ENCODE measurements at places on chromosomes 12 and 14.

DNA sequence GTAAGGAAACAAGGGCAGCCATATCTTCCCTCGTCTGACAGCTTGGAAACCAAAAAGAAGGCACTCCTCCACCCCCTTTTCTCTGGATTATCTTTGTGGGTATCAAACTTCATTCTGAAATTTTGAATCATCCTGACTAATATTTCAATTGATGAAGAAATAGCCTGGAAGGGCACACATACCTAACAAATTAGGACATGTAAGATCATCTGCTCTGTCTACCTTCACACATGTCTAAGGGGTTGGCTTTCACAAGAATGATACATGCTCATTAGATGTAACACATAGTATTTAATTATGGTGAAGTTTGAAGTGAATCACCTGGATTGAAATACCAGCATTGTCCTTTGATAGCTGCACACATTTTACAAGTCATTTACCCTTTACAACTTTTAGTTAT, 348.1 kb upstream of the RPL10L start:
- H3K4me3 ChIP-seq = no peak overlapping the region
- no peak for DNase-seq
- no peaks in the 10 kb centered on the region for H3K36me3 ChIP-seq
- H3K27me3 ChIP-seq = no peaks in the 10 kb centered on the region
- no peak overlapping the region for H3K27ac ChIP-seq

DNA sequence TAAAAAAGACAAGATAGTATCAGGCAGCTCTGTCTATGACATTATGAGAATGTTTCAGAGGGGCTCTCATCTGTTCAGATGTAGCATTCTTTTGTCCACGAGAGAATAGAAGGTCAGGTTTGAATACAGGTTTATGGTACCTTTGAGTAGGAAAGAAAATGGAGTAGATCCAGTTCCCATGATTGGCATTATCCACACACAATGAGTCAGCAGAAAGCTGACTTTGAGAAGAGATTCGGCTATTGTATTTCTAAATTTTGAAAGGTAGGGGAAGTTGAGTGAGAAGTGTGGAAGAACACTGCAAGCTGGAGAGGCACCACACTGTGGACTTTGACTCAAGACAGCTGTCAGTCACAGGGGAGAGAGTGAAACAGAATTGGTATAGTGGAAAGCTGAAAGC, 135.4 kb downstream of the SYT10 start:
- no peaks in the 10 kb centered on the region for H3K4me1 ChIP-seq
- no peak overlapping the region for H3K27ac ChIP-seq
- H3K27me3 ChIP-seq = no peaks in the 10 kb centered on the region
- no peak overlapping the region for H3K4me3 ChIP-seq

DNA sequence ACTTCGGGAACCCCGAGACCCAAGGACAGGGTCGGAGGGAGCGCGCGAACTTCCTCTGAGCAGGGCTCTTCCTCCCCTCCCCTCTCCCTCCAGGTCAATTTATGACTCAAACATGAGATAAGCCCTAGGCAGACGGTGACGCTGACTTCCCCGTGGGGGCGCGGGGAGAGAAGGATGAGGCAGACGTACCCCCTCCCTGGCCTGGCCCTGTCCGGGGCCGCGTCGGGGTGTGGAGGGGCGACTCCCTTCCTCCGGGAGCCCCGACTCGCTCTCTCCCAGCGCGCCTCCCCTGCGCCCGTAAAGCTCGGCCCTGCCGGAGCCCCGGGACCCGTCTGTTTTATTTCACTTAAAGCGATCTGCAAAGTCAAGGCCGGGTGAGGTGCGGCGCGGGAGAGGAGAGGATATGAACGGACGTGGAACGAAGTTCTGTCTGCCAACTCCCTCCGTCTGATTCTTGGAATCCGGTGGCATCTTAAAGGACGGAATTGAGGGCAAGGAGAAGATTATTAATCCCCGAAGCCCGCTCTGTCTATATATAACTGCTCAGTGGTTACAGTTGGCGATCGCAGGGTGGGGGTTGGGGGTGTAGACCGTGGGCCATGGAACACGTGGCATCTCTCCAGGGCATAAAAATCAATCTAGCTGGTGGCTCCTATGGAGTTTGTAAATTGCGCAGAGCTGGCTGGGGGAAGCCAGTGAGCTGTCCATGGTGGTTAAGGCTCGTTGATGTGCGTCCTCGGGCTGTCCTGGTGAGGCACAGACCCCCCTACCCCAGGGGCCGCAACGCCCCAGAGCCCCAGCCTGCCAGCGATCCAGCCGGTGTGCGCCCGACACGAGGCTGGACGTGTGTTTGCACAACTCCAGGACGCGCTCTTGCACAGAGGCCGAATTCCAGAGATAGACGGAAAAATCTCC, 2.9 kb upstream of the PTHLH start:
- no peaks in the 10 kb centered on the region for H3K36me3 ChIP-seq
- DNase-seq = no peak
- H3K27me3 ChIP-seq = no peaks in the 10 kb centered on the region
- H3K4me3 ChIP-seq = peak overlapping the region; percentile 32

- no peaks in the 10 kb centered on the region for H3K4me1 ChIP-seq
- no peak overlapping the region for H3K4me3 ChIP-seq
- no peak for DNase-seq
- no peaks in the 10 kb centered on the region for H3K36me3 ChIP-seq
- no peak overlapping the region for H3K27ac ChIP-seq
These were observed 195.5 kb downstream of the PAX9 start for GRCh38 chr14:36857136-36857535.

DNA sequence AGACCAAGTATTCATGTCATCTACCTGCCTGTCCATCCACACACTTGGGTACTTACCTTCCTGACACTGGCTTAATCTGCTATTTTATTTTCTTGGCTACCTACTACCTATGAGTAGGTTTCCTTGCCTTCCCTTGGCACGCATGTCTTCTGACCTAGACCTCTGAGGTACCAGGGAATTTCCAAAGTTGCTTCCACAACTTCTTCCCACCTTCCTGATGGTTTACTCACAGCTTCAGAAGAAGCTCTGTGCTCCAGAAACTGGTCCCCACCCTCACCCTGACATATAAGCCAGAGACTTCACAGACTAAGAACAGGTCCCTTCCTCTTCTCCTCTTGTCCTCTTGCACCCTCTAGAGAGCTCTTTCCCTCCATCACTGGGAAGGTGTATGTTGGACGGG, 35.7 kb upstream of the DDX11 start:
- no peak for DNase-seq
- H3K4me1 ChIP-seq = no peaks in the 10 kb centered on the region
- no peaks in the 10 kb centered on the region for H3K36me3 ChIP-seq
- H3K4me3 ChIP-seq = no peak overlapping the region

DNA sequence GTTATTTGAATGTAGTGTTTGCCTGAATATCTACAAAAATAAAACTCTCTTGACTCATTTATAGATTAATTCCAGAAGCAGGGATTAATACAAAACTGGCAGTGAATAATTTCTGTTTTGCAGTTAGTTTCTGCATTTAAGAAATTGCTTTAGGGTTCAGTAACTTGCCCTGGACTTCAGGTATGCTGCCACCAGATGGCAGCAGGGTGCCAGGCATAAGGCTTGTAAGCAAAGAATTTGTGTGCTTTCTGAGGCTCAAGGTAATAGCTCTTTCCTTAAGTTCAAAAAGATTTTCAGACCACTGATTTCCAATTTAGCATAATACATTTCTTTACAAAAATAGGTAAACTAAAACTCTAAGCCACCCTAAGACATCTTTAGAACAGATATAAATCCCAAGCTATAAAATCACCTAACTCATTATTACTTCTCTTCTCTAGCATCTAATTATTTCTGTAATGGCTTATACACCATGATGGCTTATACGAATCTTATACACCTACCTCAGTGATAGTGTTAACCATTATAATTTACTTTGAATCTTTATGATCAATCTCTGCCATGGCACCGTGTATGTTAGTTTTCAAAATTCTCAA, 398.3 kb downstream of the APAF1 start:
- peak; percentile 72 for DNase-seq
- H3K4me1 ChIP-seq = no peaks in the 10 kb centered on the region
- no peak overlapping the region for H3K4me3 ChIP-seq
- H3K27me3 ChIP-seq = no peaks in the 10 kb centered on the region

- no peak overlapping the region for H3K27ac ChIP-seq
- H3K4me3 ChIP-seq = no peak overlapping the region
- H3K27me3 ChIP-seq = peaks cover 97% of the 10 kb centered on the region
These were observed 171.1 kb upstream of the PRMT8 start for GRCh38 chr12:3319723-3320492.

GRCh38 chr12:24379433-24379832, 430.0 kb upstream of the SOX5 start:
- H3K27ac ChIP-seq = no peak overlapping the region
- no peak overlapping the region for H3K4me3 ChIP-seq
- no peaks in the 10 kb centered on the region for H3K36me3 ChIP-seq
- no peaks in the 10 kb centered on the region for H3K27me3 ChIP-seq

GRCh38 chr14:73173092-73173735, 36.9 kb downstream of the PSEN1 start:
- no peaks in the 10 kb centered on the region for H3K4me1 ChIP-seq
- DNase-seq = peak; percentile 12
- H3K27me3 ChIP-seq = no peaks in the 10 kb centered on the region

DNA sequence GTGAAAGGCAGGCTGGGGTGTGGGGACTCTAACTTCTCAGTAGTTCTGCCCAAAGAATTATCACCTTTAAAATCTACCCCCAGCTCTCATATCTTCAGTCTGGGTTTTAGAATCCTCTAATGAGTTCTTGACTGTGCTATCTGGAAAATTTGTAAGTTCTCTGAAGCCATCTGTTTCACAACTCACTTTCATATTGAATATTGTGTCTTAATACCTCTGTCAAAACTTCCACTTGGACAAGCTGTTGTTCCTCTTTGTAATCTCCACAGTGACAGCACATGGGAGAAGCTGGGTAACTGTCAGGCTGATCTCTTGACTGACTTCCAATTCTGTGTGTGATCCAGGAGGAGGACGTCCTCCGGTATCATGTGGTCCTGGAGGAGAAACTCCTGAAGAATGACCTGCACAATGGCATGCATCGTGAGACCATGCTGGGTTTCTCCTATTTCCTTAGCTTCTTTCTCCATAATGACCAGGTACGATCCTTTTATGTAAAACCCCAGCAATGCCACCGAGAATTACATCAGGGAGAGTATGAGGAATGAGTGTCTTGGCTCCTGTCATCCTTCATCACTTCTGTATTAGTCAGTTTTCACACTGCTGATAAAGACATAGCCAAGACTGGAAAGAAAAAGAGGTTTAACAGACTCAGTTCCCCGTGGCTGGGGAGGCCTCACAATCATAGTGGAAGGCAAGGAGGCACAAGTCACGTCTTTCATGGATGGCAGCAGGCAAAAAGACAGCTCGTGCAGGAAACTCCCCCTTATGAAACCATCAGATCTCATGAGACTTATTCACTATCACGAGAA, 111.9 kb downstream of the STAB2 start:
- no peak for DNase-seq
- H3K27me3 ChIP-seq = no peaks in the 10 kb centered on the region
- H3K27ac ChIP-seq = no peak overlapping the region
- no peaks in the 10 kb centered on the region for H3K4me1 ChIP-seq

DNA sequence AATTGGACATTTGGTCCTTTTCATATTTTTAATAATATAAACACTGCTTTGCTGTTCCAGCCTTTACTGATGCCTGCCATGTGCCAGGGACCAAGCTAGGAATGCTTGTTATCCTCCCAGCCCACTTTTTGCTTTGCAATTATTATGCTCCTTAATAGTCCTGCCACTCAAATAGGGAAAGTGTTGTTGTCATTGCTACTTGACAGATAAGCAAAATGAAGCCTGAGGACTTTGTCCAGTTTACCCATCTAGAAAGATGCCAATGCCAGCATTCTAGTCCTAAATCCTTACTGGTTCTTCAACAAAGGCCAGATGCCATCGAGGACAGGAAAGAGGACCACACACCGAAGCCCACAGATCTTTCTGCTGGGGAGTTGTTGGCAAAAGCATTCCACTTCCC, 246.5 kb downstream of the EMP1 start:
- no peak overlapping the region for H3K27ac ChIP-seq
- H3K4me1 ChIP-seq = no peaks in the 10 kb centered on the region
- no peak overlapping the region for H3K4me3 ChIP-seq
- no peaks in the 10 kb centered on the region for H3K27me3 ChIP-seq

DNA sequence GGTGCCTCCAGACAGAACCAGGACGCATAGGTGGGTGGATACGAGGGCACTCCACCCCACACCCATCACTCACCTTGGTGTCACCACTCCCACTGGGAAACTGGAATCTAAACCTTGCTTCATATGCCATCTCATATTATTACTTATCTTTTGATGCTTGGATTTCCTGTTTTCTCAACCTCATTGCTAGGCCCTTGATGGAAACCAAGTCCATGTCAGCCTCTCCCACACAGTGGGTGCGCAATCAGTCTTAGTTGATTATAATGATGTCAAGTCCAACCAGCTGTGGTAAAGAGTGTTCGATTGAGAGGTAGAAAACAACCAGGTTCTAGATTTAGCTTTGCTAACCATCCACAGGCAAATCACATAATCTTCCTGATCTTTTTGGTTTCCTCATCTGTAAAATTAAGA, 584 bp upstream of the DDHD1 start:
- peaks cover 18% of the 10 kb centered on the region for H3K4me1 ChIP-seq
- peak overlapping the region; percentile 39 for H3K4me3 ChIP-seq
- H3K36me3 ChIP-seq = no peaks in the 10 kb centered on the region
- H3K27me3 ChIP-seq = no peaks in the 10 kb centered on the region

- no peaks in the 10 kb centered on the region for H3K4me1 ChIP-seq
- no peaks in the 10 kb centered on the region for H3K36me3 ChIP-seq
- DNase-seq = no peak
- H3K4me3 ChIP-seq = no peak overlapping the region
- no peaks in the 10 kb centered on the region for H3K27me3 ChIP-seq
These were observed 40.9 kb upstream of the TOMM20L start for GRCh38 chr14:58354808-58355207.

DNA sequence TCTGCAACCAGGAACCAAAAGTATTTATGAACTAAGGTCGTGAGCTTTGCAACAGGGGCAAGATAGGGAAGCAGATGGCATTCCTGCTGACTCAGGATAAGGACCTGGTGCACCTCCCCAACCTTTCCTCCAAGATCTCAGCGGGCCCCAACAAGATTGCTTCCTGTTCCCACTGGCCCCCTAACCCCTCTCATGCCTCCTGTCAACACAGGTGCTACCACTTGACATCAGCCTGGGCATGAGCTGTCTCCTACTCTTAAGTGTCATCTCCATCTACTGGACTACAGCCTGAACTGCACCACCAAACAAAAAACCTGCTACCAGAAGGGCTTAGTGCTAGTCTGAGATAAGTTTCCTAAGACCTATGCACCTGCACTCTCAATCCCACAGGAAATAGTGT, 32.7 kb downstream of the MED6 start:
- no peaks in the 10 kb centered on the region for H3K4me1 ChIP-seq
- DNase-seq = peak; percentile 10
- no peak overlapping the region for H3K4me3 ChIP-seq
- no peak overlapping the region for H3K27ac ChIP-seq
- H3K36me3 ChIP-seq = no peaks in the 10 kb centered on the region

DNA sequence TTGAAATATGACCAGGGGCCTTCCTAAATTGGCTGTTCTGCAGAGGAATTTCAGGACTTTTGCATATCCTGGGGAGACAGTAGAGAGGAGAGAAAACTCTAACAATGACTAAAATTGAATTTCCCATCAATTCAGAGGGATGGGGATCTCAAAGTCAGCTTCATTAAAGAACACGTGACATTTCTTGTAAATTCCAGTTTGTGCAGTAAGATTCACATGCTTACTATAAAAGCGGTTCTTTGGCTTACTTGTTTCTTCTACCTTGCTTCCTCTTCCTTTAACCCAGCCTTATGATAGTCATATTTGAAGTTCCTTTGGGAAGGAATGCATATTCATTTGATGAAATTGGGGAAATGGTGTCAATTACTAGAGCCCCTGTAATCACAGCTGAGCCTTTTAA, 143.7 kb upstream of the GZMB start:
- no peak overlapping the region for H3K4me3 ChIP-seq
- DNase-seq = no peak
- H3K27ac ChIP-seq = no peak overlapping the region
- H3K4me1 ChIP-seq = no peaks in the 10 kb centered on the region
- H3K36me3 ChIP-seq = no peaks in the 10 kb centered on the region
- H3K27me3 ChIP-seq = no peaks in the 10 kb centered on the region
